ENCODE measurements at places on chromosomes 4 and X.

DNA sequence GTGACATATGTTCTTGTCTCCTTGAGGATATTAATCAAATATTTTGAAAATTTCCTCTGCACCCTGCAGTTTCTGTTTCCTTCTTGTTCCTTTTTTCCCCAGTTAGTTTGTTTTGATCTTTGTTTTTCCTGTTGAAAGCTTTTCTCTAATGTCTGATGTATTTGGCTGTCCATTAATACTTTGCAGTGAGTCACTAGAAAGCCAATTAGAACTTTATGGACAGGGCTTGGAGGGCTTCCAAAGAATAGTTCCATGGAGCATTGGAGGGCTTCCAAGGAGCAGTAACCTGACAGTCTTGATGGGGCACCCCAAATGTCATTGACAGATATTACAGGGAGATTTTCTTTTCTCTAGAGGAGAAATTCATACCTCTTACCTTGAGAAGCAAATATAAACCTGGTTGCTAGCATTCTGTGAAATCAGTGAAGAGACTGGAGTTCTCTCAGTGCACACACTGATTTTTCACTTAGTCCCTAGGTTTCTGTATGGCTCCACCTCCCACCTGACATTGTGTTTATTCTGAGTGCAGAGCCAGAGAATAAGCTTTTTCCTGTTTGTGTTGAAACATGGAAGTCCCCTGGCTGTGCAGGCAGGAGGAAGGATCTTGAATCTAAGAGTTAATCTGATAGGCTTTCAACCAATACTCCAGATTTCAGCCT lies 26.5 kb downstream of the SPARCL1 start:
- no peaks in the 10 kb centered on the region for H3K4me1 ChIP-seq
- H3K27me3 ChIP-seq, result no peaks in the 10 kb centered on the region
- DNase-seq, result no peak
- no peaks in the 10 kb centered on the region for H3K36me3 ChIP-seq

- DNase-seq, result no peak
- H3K27ac ChIP-seq, result no peak overlapping the region
- H3K27me3 ChIP-seq, result no peaks in the 10 kb centered on the region
These were observed 290.6 kb upstream of the BOD1L1 start for GRCh38 chr4:13918110-13918509.

GRCh38 chr4:80070880-80071603 lies 2.0 kb downstream of the ANTXR2 start:
- H3K4me3 ChIP-seq, result peak overlapping the region; percentile 94
- no peaks in the 10 kb centered on the region for H3K36me3 ChIP-seq
- H3K27ac ChIP-seq, result peak overlapping the region; percentile 89
- no peaks in the 10 kb centered on the region for H3K4me1 ChIP-seq

GRCh38 chrX:141314441-141314840 lies 72.1 kb upstream of the SPANXC start:
- no peaks in the 10 kb centered on the region for H3K4me1 ChIP-seq
- no peak overlapping the region for H3K4me3 ChIP-seq
- no peaks in the 10 kb centered on the region for H3K36me3 ChIP-seq
- no peaks in the 10 kb centered on the region for H3K27me3 ChIP-seq

DNA sequence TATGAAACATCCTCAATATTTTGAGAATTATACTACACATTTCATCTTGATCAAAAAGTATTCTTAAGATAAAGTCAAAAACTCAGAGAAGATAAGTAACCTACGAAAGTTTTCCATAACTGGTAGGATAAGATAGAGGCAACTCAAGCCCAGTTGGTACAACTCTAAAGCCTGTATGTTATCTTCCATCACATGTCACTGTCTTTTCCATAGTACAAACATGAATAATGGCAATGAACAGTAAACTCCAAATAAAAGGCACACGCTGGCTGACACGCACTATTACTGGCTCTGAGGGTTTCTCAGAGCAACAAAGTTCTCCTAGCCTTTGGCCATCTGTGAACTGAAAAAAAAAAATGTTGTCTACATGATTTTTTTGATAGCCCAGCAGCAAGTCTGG lies 27.2 kb downstream of the LIN54 start:
- no peak for DNase-seq
- H3K36me3 ChIP-seq, result no peaks in the 10 kb centered on the region
- no peaks in the 10 kb centered on the region for H3K4me1 ChIP-seq
- H3K27me3 ChIP-seq, result no peaks in the 10 kb centered on the region
- no peak overlapping the region for H3K4me3 ChIP-seq
- H3K27ac ChIP-seq, result no peak overlapping the region

DNA sequence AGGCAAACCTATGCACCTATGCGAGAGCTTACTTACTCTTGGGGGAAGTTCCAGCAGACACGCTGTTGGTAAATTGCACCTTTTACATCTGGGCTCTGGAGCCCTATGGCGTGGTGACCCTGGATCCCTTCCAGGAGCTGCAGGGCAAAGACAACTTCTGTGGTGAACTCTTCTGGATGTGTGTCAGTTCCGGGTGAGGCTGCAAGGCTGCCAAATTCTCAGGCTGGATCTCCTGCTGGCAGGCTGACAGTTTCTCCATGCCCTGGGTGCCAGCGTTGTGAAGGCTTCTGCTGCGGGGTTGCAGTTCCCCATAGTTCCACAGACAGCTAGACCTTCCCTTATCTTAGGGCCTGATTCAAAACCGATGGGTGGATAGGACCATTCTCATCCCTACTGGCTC lies 37.9 kb downstream of the RAP2C start:
- H3K36me3 ChIP-seq, result no peaks in the 10 kb centered on the region
- no peak overlapping the region for H3K4me3 ChIP-seq
- no peaks in the 10 kb centered on the region for H3K4me1 ChIP-seq
- DNase-seq, result peak; percentile 33
- H3K27ac ChIP-seq, result no peak overlapping the region
